ENCODE measurements at places on chromosomes 6 and 20.

GRCh38 chr6:167268683-167269280, 22.3 kb upstream of the UNC93A start:
- no peak for DNase-seq

DNA sequence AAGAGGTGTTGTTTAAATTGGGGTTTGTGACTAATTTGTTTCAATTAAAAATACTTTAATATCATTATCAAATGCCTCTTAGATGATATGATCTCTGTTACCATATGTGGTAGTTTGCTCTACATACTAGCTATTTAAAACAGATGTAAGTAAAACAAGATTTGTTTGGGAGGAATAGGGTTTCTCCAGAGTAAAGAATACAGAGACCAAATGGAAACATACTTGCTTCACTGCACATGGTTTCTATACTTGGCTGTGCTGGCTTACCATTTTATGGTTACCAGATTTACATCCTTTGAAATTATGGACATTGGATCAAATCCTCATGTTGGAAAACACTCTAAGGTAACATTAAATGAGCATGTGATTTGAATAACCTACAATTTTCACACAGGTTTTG, 588.3 kb downstream of the CD109 start:
- DNase-seq = no peak

GRCh38 chr6:170487707-170488329, 65.3 kb downstream of the PSMB1 start:
- DNase-seq = no peak

DNA sequence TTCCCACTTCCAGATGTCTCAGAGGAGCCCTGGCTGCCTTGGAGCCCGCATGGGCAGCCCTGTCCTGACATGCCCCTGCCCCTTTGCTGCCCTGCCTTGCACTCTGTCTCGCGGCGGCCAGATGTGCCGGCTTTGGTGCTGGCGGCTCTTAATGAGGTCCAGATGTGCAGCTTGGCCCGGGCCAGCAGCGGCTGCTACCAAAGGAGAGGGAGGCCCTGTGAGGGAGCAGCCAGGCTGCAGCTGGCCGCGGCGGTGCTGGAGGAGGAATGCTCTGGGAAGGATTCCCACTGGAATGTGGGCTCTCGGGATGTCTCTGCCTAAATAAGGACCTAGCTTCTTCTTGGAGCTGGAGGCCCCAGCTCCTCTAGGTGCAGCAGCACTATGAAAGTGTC, 72.4 kb downstream of the FGD2 start:
- DNase-seq = no peak

DNA sequence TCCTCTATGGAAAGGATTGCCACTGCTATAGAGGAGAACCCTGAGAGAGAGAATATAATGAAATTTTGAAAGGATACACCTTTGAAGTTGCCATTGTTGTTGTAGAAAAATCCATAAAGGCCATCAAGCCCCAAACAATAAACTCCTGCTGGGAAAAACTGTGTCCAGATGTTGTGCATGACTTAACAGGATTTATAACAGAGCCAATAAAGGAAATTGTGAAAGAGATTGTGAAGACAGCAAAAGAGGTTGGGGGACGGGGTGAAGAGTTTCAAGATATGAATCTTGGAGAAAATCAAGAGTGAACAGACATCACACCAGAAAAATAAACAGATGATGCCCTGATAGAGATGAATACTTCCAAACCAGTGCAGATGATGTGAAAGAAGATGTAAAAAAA, 396.4 kb downstream of the BCKDHB start:
- DNase-seq = no peak

- no peak for DNase-seq
Measured at GRCh38 chr20:54435015-54435414, 40.4 kb upstream of the DOK5 start.

GRCh38 chr6:39341937-39342336, 19.4 kb upstream of the KCNK16 start:
- DNase-seq = no peak

DNA sequence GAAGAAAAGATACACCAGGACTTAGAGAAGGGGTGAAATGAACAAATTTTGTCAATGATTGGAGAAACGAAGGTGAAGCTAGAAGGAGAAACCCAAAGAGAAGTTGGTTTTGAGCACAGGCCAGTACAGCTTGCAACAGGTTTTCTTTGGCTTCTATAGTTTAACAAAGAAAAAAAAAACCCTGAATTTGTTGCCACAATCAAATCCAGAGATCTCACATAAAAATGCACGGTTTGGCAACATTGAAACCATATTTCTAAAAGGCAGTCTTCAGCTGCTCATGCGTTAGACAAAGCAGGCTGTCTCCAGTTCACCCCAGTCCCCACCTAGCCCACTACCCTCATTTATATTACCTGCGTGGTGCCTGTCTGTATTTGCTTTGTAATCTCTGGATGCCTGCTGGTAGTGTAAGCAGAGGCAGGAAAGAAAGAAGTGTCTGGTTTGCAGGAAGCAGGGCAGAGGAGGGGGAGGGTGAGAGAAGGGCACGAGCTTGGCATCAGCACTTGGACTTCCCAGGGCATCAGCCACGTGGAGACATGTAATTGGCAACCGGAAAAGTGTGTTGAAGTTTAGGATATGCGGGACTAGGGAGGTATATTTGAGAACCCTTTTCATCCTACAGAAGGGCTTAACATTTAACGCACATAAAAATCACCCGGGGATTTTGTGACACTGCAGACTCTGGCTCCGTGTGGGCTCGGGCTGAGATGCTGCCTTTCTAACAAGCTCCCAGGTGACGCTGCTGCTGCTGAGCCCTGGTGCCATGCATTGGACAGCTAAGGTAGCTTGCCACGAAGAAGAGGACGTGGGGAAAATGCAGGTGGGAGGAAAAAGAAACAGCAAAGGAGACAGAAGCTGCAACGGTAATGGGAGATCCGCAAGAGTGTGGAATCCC, 14.4 kb downstream of the PFDN4 start:
- no peak for DNase-seq
